ENCODE measurements at places on chromosomes 16 and 17.

- no peak for DNase-seq
Observed at GRCh38 chr16:66508914-66509496, 40.9 kb downstream of the TK2 start.

DNA sequence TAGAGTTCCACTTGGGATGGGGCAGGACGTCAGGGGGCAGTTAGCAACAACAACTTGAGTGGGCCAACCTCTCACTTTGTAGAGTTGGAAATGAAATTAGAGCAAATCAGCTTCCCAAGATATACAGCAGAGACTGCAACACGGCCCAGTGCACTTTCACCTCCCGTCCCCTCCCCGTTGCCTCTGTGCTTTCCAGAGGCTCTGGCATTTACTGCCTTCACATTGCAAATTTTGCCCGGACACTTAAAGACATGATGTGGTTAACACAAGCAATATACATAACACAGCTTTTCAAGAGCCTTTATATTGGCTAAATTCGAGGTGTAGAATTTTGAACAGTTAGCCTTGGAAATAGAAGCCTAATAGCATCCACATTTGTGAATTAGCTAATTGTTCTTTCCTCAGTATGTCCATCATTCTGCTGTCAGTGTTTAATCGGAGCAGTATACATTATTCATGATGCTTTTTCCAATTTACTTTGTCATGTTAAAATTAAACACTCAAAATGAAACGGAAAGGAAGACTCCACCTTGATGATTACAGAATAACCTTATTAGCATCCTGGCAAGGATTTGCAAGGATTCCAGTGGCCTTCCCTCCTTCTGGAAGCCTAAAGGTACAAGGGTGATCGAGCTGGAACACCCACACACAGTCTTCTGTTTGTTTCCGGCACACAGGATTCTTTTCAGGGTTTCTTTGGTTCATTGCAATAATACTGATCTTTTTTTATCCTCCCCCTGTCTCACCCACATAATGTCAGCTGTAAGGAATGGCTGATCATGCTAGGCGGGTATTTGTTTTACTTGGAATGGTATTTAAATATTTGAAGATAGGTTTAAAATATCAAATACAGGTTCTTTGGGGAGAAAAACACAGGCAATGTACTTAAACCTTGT, 190.9 kb upstream of the CACNG5 start:
- DNase-seq, result no peak

- no peak for DNase-seq
Observed at GRCh38 chr17:32795339-32795979, 81.5 kb downstream of the MYO1D start.

GRCh38 chr16:9099131-9099625, 7.7 kb downstream of the HAPSTR1 start:
- no peak for DNase-seq

- DNase-seq, result no peak
Observed at GRCh38 chr16:47636501-47637099, 175.5 kb downstream of the PHKB start.

DNA sequence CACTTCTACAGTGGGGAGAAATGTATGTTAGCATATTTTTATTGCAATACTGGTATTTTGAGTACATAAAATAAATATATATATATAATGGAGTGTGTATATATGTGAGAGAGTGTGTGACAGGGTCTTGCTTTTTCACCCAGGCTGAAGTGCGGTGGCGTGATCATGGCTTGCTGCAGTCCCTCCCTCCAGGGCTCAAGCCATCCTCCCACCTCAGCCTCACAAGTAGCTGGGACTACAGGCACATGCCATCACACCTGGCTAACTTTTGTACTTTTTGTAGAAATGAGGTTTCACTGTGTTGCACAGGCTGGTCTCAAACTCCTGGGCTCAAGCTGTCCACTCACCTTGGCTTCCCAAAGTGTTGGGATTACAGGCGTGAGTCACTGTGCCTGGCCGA, 4.1 kb downstream of the CYLD start:
- no peak for DNase-seq

DNA sequence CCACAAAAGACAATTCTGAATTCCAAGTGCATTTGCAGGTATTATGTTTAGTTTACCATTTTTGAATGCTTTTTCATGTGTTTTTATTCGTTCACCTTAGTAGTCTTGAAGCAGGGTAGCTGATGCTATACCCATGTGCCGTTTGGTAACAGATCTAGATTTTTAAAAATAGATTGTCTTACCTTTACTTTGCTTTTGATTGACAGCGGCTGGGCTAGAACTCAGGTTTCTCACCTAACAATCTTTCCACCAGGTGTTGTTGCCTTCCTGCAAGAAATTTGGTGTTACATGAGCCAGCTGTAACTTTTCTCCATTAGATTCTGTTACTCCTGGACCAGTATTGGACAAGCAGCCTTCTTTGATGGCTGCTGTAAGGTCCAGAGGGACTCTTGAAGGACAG, 1.5 kb upstream of the FTSJ3 start:
- no peak for DNase-seq

- no peak for DNase-seq
Observed at GRCh38 chr16:88034770-88035169, 83.5 kb downstream of the BANP start.
